ENCODE measurements at places on chromosomes 5 and 9.

- DNase-seq, result no peak
These were observed 77.7 kb downstream of the HOMER1 start for GRCh38 chr5:79436224-79436623.

DNA sequence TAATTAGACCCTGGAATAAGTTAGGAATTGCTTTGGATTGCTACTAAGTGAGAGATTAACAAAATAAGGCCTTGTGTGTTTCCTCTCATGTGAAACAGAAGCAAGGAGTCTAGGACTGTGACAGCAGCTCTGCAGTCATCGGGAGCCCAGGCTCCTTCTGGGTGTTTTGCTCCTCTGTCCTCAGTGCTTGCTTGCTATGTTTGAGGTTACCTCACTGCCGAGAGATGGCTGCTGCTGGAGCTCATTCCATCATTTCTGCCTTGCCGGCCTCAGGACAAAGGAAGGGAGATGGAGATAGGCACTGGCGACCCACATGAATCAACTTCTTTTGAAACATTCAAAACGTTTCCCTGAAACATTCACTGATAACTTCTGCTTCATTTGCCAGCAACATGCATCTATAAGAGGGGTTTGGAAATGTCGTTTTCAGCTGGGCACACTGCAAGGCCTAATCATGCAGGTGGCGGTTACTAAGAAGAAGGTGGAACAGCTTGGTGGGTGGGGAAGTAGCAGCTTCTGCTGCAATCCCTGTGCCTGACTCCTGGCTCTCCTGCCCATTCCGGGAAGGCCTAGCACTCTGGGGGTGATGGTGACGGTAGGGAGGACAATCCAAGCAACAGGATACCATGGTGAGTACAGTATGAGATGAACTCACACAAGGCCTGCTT, 77.2 kb upstream of the CD180 start:
- DNase-seq, result no peak

DNA sequence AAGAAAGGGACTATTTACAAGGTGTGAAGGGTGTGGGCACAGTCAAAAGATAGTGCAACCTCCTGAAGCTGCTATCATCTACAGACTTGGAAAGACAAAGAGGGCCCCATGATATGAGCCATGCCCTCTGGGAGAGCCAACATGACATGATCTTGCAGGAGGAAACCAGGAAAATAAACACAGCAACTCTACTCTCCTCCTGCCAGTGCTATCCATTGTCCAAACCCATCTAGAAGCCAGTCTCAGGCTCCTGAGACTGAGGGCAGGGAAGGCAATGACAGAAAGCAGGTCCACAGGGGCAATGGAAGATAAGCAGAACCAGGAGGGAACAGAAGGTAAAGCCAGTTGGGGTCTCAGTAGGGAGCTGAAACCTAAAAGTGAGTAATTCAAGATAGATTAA, 37.1 kb downstream of the PLPP1 start:
- no peak for DNase-seq

DNA sequence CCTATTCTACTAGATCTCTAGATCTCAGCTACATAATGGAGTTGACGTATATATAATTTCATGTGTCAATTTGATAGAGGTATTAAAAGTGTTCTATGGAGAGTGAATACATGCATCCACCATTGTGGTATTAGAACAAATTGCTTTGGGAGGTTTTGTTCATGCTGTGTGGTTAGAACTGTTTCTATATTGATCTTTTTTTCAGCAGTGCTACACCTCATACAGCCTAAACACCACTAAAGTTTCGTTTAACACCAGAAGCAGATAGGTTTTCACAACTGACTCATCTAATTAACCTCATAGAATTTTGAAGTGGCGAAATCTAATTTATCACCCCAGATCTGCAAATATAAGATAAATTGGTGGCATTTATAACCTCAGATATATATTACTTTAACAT, 269.4 kb upstream of the SEMA6A start:
- DNase-seq, result no peak

GRCh38 chr9:126650404-126651341, 36.9 kb downstream of the LMX1B start:
- no peak for DNase-seq

DNA sequence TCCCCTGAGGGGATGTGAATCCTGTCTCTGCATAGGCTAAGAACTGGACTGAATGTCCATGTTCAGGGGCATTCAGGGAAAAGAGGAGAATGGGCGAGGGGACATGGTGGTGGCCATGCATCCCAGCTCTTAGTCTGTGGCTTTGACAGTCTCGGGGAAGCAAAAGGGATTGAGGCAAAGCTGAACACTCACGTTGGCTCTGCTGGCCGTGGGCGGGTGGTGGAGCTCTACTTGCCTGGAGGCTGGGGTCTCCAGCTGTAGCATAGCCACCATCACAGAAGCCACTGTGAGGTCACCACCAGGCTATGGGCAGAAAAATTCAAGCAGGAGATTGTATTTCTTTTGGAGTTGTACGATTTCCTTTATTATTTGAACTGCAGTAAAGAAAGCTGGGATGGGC, 4.1 kb downstream of the GARIN3 start:
- DNase-seq, result no peak

DNA sequence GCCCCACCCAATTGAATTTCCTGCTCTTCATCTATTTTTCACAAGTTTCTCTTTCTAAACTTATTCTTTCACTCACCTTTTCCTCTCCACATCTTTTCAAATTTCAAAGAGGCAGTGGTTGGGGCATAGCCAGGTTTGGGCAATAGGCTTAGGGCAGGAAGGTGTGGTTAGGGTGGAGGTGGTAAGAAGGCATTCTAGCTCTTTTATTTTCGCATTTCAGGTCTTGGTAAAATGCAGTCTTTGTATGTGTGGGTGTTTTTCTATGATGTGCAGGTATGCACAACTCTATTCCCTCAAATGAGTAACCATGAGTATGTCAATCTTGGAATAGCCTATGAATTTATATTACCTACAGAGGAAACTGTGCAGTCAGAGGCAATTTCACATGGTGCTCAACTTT, 129.8 kb upstream of the IFNE start:
- DNase-seq, result no peak

- DNase-seq, result no peak
These were observed 55.4 kb upstream of the CDH12 start for GRCh38 chr5:22908586-22908985.

- peak; percentile 11 for DNase-seq
These were observed 24.9 kb downstream of the TRPM3 start for GRCh38 chr9:71096421-71097108.

- DNase-seq, result peak; percentile 56
These were observed 18.1 kb upstream of the GPX3 start for GRCh38 chr5:151002250-151002649.

DNA sequence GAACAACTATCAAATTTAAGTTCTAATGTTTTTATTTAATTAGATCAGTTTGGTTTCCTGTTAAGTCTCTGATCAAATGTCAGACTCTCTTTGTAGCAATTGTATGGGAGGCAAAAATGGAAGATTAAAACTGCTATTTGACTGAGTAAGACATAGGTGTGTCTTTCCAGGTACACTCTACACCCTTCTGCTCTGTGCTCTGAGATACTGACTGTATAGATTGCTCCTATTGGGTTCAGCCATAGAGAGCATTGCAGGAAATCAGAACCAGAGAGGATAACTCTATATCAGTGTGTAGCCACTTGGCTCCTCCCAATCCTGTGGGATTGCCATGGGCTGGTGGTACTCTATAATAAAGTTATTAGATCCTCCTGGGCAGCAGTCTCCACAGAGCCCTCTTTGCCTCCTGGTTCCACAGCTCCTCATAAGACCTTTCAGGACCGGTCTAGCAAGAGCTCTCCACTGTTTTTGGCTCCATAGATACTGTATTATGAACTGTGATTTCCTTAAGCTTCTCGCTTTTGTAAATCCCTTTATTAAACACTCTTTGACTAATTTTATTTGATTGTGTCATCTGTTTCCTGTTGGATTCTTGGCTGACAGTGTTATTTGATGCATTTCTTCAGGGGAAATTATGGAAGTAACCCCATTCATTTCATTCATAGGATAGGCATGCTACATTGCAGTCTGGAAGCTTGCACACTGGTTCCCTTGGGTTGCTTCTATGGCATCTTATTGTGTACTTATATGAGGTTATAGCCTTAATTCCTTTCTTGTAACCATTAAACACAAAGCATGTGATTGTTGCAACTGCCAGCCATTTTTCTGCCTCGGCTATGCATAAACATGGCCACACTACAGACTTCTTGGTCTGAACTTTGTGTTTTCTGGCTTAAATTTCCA, 115.6 kb downstream of the VCAN start:
- no peak for DNase-seq

- DNase-seq, result no peak
These were observed 251.0 kb downstream of the NR3C1 start for GRCh38 chr5:143152445-143152844.

DNA sequence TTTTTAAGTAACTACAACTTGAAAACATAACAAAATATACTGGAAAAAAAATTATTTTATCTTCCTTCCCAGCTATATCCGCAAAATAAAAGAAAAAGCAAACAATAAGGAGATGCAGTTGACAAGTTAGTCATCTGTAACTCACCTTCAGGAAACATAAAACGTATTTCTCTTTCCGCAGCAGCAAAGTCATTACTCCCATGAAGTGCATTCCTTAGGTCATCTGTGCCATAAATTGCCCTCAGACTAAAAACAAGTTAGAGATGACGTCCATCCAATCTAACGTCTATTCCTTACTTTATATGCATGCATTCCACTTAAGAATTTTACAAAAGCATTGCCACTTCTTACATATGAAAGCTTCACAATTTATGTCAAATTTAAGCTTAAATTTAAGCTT, 10.9 kb downstream of the NME5 start:
- DNase-seq, result no peak

- DNase-seq, result peak; percentile 33
These were observed 298.5 kb upstream of the CDH18 start for GRCh38 chr5:20286512-20286911.

All from HT-29 (cell line).